ENCODE measurements at places on chromosomes 1 and 21. TPM values are rescaled to one million over a fixed set of nuclear protein-coding genes. Genes with fewer than 3 reads are reported as not detected.

GRCh38 chr1:87399264-87399663, 70.6 kb downstream of the LMO4 start:
- H3K36me3 ChIP-seq = no peaks in the 10 kb centered on the region
- no peak for DNase-seq
- H3K4me3 ChIP-seq = no peak overlapping the region

GRCh38 chr1:103254691-103255090, 146.4 kb upstream of the COL11A1 start:
- H3K4me1 ChIP-seq = peaks cover 4% of the 10 kb centered on the region
- H3K4me3 ChIP-seq = no peak overlapping the region
- H3K36me3 ChIP-seq = no peaks in the 10 kb centered on the region
- no peak overlapping the region for H3K27ac ChIP-seq

Gene EDEM3
- 13.6 TPM for total RNA-seq

Gene RXRG
- total RNA-seq = not detected

Gene HFM1
- total RNA-seq = 3.3 TPM

Gene FCN3
- total RNA-seq = not detected
